ENCODE measurements at places on chromosomes 2 and 18.

GRCh38 chr2:201668402-201668910 lies 25.2 kb upstream of the TMEM237 start:
- DNase-seq: no peak

GRCh38 chr2:236816197-236817170 lies 246.9 kb downstream of the ACKR3 start:
- DNase-seq: no peak

- no peak for DNase-seq
Observed at GRCh38 chr2:44879269-44880124, 62.0 kb upstream of the SIX3 start.

GRCh38 chr2:33316328-33316727 lies 160.1 kb upstream of the RASGRP3 start:
- DNase-seq: peak; percentile 33

DNA sequence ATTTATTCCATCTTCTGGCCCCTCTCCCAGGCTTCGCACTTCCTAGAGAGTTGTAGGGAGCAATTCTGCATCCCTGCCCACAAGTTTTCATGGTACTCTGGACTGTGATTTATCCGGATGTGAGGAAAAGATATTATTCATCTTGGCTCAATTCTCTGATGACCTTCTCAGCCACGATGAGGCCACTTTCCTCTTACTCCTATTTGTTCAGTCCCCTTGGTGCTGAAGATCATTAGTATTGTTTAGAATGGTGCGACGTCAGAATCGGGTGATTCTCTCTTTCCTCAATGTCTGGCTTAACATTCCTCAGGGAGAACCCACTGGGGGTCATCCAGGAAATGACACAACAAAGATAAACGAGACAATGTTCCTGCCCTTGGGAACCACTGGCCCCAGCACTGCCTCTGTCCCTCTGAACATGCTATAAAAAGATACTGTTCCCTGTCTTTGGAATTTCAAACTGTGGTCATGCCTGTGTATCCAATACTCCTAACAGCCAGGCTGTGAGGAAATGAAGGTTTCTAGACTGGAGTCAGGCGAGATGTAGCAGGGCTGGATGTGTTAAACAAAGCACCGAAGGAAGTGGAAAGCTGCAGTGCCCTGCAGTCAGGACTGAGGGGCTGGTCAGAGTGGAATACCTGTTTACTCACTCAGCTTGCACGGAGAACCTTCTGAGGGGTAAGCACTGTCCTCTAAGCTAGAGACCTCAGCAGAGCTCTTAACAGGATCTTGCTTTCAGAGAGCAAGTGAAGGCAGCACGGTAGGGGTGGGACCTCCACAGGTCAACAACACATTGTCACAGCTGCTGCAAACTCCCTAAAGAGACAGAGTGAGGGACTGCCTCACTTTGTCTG lies 12.9 kb upstream of the GLI2 start:
- peak; percentile 84 for DNase-seq

DNA sequence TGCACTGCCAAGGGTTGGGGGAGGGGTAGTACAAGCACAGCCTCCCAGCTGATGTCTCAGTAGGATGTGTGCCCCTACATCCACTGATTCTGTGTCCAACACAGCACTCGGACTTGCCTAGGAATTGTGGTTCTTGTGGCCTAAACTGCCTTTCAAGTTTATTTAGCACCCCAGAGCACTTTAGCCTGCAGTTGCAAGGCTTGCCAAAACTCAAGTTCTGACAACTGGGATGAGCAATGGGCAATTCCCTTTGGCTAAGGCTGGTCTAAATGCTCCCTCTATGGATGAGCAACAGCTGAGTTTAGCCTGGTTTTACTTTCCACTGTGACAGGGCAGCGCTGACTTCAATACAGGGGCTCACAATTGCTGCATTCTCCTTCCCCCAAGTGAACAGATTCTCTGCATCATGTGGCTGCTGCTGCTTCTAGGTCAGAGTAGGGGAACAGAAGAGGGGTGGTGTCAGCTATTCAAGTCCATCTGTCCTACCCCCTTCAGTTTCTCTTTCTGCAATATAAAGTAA lies 471.5 kb downstream of the PIK3C3 start:
- DNase-seq: no peak

- no peak for DNase-seq
Observed at GRCh38 chr2:242027676-242028450, 158.3 kb downstream of the RTP5 start.

GRCh38 chr2:44560352-44560751 lies 198.6 kb downstream of the CAMKMT start:
- DNase-seq: no peak

GRCh38 chr2:151878655-151879563 lies 50.7 kb upstream of the ARL5A start:
- DNase-seq: peak; percentile 37

DNA sequence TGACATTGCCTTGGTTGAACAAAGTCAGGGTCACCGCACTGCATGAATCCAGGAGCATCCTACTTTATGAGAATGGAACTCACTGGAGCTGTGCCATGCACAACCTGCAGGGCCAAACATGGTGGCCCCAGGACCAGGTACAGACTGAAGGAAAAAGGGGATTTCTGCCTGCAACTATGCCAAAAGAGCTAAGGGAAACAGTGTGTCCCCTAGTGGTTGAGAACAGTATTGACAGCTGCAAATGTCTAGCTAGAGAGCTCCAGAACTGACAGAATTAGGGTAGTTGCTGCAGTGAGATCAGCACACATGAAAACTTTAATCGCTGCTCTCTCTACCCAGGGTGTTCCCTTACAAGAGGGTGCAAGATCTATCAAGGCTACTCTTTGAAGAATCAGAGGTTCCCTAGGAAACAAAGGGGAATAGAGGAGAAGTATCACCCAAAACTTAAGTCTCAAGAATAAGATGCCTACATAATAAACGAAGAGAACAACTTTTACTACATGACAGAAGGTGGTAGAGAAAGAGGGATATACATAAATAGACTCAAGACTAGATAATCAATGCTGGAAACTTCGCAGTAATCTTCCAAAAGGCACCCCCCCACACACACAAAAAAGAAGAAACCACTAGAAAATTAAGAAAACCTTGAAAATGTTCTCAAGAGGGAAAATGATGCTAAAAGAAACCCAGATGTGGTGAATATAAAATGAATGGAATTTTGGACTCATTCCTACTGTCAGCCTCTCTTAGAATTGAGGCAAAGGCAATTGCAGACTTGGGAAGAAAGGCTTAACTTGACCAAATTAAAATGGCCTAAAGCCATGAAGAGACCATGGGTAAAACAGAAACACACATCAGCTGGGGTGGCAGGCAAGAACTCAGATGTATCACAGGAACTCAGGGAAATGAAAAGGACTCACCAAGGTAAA lies 43.6 kb upstream of the IHH start:
- peak; percentile 57 for DNase-seq

DNA sequence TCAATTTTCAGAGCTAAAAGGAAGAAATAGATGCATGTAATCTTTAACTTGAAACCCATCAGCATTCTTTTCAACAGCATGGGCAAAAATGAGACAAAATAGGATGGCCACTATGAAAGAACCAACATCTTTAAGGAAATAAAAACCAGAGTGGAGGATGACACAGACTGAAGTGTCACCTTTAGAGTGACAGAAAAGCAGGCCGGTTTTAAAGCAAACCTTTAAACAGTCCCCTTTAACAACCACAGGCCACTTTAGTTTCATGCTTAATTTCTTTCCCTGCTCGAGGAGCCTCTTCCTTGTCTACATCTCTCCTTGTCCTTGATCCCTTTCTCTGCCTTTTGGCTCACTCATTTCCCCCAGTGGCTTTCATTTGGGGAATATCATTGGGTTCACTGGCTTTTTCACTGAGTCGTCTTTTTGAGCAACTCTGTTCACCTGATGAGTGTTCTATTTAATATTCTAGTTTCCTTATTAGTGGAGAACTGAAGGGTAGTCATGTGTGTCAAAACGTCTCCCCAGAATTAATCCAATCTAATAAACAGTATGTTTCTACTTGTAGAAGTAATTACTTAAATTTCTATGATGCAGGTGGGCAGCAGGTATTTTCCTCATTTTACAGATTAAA lies 72.5 kb downstream of the DOCK10 start:
- DNase-seq: no peak

- no peak for DNase-seq
Observed at GRCh38 chr2:241602720-241603119, 34.2 kb downstream of the THAP4 start.

DNA sequence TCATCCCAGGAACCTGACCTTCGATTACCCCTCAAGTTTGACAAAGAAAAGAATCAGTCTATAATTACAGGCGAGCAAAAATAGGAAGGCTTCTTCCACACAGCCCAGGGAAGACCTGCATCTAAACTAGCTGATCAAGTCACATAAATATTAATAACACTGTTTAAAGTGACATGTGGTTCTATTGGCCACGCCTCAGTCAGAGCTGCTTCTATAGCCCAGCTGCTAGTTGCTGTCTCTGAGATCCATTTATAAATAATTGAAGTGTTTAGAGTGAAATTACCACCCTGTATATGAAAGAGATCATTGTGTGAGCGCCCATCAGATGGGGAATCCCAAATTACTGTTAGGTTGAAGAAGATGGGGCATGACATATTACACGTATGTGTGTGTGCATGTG lies 426.0 kb downstream of the CDH2 start:
- no peak for DNase-seq

GRCh38 chr2:2452961-2453360 lies 121.9 kb upstream of the MYT1L start:
- peak; percentile 46 for DNase-seq

DNA sequence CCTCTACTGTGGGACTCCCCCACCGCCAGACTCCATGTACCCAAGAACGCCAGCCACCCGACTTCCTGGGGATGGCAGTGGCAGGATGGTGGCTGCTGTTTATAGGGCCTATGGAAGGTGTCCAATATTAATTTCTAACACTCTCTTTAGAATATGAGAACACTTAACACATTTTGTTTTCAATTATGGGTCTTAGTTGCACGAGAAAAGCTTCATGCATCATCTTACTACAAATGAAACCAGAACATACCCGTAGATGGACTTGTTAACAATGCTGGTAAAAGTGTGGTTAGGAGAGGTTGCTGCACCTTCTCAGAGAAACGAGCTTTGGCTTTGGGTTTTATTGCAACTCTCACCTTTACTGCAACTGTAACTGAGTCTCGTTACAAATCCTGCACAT lies 335.6 kb upstream of the ID2 start:
- DNase-seq: no peak

DNA sequence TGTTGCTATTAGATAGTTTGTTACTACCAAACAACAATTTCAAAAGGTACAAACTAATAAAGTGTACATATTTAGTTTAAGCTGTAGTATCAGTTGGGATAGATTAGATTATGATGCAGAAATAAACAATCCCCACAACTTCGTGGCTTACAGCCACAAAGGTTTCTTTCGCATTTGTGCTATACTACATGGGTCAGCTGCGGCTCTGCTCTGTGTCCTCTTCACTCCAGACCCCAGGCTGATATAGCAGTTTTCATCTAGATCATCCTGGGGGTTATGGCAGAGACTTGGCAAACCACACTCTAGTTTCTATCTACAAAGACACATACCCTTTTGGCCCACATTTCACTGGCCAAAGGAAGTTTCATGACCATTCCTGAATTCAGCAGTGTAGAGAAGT lies 108.0 kb upstream of the SP5 start:
- DNase-seq: no peak

DNA sequence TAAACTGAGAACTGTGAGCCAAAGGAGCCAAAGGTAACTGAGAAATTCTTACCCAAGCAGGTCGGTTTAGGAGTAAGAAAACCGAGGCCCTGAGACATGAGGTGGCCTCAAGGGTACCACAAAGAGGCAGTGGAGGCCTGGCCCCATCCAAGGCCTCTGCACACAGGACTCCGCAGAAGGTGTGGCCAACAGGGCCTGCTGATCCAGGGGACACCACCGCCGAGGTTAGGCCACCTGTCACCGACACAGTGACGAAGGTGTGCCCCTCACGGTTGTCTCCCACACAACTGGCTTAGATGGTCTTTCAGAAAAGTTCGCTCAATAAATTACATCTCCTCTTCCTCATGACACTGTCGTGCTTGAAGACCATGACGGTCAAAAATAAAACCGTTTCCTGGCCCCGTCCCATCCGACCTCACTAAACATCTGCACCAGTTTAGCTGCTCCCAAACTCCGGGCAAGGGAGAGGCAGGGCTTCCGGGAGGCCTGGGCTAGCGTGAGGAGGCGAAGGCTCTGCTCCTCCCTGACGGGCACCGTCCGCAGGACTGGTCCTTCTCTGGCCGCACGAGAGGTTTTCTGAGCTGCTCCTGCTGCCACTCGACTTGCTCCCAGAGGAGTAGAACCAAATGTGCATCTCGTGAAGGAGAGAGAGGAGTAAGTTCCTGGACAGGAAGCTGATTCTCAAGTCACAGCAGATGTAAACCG lies 442.0 kb downstream of the EIPR1 start:
- no peak for DNase-seq

GRCh38 chr18:6731222-6731596 lies 1.7 kb downstream of the ARHGAP28 start:
- DNase-seq: peak; percentile 95

DNA sequence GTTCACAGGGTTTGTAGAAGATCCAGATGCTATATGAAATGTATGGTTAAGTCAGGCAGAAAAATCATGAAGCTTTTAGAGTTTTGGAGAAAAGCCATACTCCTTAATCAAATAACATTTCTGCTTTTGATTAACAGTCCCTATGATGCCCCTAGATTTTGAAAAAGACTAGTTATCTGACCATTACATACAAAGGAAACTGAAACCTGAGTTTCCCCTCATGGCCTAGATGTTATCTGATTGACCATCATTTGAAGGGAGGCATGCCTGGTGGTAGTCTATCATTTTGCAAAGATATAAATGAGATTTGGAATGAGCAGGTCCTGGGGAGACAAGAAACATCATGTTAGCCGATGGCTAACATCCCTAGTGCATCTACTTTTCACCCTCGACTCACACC lies 704.3 kb upstream of the FSHR start:
- no peak for DNase-seq

GRCh38 chr2:11899264-11899818 lies 152.9 kb downstream of the LPIN1 start:
- peak; percentile 46 for DNase-seq

- DNase-seq: no peak
Observed at GRCh38 chr2:132991471-132992045, 321.6 kb upstream of the LYPD1 start.

DNA sequence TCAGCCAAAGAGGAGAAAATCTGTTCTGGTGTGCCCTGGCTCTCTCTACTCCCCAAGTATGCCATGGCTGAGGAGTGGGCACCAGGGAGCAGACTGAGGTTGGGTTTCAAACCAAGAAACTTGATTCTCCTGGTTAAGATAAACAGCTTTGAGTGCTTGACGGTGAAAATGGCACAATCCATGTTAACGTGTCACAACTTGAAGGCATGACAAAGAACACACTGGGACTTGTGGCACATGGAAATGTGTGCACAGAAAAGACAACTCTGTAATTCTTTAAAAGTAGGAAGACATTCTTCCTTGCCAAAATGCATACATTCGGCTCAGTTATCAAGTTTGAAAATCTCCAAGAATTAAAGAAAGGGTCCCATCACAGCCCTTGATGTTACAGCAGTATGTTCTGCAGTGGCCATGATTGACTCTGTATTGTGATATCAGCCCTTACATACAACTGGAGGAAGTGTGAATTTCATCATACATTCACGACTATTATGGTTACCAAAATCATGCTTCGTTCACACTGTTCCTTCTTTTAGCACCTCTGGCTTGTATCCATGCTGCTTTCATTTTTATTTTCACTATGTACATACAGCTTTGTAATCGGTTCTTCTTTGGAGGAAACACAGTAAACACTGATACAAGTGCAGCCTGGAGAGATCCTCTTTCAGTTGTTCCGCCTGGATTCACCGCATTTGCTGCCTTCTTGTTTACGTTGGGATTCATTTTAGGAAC lies 15.6 kb upstream of the ACTG2 start:
- no peak for DNase-seq

GRCh38 chr2:239182981-239183791 lies 217.6 kb downstream of the HDAC4 start:
- DNase-seq: no peak

GRCh38 chr2:148124271-148124670 lies 103.4 kb downstream of the MBD5 start:
- no peak for DNase-seq

All from fibroblast of skin of scalp (primary cell).